Foreskin keratinocyte (primary cell): ENCODE measurements at places on chromosomes 7 and 10. TPM values are rescaled to one million over a fixed set of nuclear protein-coding genes. Genes with fewer than 3 reads are reported as not detected.

DNA sequence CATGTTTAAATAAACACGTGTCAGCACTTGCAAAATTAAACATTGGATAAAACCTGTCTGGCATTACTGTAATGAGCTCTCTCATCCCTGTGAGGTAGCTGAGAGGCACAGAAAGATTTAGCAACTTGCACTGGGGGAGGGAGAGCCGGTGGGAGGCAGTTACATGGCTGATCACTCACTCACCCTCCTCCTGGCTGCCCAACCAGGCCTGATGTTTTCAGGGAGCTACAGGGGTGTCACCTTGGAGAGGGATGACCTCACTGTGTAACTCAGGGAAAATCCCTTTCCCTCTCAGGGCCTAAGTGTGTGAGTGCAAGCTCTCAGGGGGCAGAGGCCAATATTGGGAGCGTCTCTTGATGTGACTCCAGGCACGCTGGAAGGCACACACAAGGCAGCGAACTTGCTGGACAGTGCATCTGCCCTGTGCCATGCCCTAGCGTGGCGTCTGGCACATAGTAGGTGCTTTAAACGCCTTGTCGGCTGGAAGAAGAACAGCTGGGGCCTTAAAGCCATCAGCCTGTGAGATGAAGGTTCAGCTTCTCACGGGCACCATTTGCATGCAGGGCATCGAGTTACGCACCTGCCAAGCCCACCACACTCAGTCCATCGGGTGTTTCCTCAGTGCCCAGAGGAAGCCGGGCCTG lies 51.1 kb downstream of the ELFN1 start:
- DNase-seq, result peak; percentile 79

GRCh38 chr10:90977162-90977854 lies 56.4 kb upstream of the ANKRD1 start:
- no peak for DNase-seq

GRCh38 chr7:471191-471865 lies 48.3 kb downstream of the PDGFA start:
- DNase-seq, result no peak

DNA sequence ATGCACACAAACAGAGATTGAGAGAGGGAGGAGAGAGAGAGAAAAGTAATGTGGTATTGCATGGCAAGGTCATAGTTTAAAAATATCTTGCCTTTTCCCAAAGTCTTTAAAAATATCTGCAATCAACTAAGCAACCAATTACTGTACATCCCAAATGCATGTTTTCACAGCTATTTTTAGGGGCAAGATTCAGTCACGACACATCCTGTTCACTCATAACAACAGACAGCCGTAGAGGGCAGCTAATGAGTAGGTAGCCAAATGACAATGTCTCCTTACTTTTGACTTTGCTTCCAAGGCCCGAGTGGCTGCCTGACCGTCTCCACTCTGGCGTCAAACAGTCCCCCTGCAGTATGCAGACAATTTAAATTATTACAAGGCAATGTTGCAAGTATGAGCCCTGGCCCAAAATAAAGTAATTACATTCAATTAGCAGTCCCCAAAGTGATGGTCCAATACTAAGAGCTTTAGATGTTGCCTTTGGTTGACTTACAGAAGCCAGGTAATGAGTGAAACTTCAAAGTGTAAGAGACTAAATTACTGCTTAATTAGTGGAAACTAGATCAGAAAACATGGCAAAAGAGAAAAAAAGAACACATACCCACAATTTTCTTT lies 162.9 kb downstream of the MBL2 start:
- no peak for DNase-seq

DNA sequence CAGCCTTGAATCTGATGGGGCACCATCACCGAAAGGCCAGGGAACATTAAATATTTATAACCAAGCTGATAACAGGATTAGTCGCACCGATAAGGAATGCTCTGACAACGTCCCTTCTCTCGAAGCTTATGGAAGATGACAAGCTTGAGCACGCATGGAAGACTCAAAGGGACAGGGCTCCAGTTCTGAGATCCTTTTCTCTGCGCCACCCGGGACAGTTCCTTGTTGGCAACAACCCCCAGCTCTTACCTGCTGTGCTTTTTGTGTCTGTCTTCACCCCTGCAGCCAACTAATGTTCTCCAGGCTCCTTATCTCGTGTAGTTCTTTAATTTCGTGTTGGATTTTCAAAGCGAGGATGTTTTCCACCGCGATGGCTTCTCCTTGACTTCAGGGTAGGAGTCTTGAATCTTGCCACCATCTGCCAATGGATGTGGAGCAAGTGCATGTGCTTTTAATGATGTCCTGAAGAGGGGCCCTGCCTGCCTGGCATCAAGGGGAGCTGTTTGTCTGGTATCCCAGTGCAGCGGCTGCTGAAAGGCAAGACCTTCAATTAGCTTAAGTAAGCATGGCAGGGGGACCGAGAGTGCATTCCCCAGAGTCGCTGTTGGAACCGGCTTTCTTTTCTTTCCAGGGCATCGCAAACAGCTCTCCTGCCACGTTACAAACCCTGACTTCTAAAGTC lies 354 bp upstream of the FERD3L start:
- DNase-seq, result no peak

DNA sequence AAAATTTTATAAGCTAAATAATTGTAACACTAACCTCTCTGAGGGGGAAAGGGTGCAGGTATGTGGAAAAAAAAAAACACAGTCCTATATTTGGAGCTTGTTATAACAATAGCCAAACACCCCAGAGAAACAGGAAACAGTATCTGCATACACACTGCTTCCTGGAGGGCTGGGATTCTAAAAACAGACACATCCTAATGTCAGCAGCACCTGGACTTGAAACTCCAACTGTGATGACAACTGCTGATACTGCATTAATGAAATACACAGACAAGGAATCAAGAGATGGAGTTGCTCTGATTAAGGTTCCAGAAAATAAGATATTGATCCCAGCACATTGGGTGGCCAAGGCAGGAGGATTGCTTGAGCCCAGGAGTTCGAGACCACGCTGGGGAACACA lies 9.3 kb downstream of the DAGLB start:
- DNase-seq, result no peak

GRCh38 chr10:6701289-6701688 lies 121.2 kb upstream of the PRKCQ start:
- DNase-seq, result no peak

NUTM2D gene
- 2.5 and 2.9 TPM in 2 replicates for total RNA-seq

DNA sequence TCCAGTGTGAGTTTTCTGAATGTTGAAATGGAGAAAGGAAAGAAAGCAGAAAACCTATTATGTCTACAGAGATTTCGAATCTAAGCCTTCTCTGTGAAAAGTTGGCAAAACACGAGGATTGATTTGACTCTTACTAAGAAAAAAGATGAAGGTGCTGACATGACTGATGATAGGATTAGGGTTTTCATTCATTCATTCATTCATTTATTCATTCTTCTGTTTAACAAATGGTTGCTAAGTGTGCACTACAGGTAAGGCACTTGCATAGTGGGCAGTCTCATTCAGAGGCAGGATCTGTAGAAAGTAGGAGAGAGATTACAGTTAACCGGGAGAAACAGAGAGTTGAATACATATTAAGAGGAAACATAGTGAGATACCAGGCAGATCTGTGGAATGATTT lies 137.1 kb downstream of the ZNF365 start:
- DNase-seq, result no peak

LIPK gene
- not detected in 2 replicates for total RNA-seq

DNA sequence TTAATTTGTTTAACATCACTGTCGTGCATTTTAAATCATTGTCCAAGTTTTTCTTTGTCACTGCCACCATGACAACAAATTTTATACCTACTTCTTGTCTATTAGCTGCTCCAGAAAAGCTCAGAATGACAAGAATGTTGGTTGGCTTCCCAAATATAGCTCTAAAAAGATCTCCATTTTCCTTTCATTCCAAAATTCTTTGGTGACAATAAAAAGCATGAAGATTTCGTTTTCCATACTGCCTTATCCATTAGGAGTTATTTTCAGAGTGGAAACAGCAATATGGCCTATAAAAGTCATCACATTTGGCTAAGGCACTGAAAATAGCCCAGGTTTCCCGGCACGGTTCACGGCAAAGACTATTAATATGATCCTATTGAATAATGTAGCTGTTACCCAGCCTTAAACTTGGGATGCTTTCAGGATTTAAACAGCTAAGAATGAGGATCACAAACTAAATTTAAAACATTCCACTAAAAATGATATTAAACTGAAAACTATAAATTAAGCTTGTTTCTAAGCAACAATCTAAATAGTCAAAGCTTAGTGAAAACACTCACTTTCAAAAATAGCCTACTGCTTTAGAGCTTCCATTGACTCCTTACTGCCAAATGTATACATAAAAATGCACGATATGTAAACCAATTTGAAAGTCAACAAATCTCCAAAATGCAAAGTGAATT lies 2.7 kb downstream of the CTTNBP2 start:
- DNase-seq, result no peak

CD36 gene
- 0.20 TPM in 1 of 2 replicates, not detected in the other for total RNA-seq

SH2D4B gene
- total RNA-seq, result not detected in 2 replicates

DNA sequence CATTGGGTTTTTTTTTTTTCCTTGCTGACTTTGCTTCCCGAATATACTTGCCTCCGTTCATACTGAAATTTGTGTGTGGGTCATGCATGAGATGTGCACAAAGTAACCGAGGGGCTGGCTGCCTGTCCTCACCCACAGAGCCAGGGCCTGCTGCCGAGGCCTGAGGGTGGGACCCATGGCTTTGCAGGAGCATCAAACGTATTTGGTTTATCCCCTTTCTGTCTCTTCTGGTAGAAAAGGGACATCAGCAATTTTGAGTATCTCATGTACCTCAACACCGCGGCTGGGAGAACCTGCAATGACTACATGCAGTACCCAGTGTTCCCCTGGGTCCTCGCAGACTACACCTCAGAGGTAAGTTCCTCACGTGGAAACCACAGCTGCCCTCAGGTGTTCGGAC lies 3.5 kb upstream of the LRRC18 start:
- DNase-seq, result no peak

GRCh38 chr7:100171087-100171681 lies 2.8 kb upstream of the GAL3ST4 start:
- no peak for DNase-seq

DNA sequence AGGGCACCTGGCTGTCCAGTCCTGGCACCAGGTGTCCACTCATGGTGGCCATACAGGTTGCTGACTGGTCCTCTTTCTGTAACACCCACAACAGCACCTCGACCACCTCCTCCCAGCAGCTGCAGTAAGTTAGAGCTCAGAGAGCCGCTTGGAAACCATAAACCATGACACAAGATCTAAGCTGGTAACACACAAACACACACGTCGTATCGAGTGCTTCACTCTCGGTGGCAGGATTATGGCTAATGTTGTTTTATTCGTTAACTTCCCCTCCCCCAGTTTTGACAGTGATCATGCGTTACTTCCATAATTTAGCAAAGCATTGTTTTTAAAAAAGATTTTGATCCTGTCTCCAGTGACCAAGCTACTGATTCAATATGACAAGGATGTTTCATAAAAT lies 59.7 kb downstream of the CAMK2B start:
- no peak for DNase-seq

DNA sequence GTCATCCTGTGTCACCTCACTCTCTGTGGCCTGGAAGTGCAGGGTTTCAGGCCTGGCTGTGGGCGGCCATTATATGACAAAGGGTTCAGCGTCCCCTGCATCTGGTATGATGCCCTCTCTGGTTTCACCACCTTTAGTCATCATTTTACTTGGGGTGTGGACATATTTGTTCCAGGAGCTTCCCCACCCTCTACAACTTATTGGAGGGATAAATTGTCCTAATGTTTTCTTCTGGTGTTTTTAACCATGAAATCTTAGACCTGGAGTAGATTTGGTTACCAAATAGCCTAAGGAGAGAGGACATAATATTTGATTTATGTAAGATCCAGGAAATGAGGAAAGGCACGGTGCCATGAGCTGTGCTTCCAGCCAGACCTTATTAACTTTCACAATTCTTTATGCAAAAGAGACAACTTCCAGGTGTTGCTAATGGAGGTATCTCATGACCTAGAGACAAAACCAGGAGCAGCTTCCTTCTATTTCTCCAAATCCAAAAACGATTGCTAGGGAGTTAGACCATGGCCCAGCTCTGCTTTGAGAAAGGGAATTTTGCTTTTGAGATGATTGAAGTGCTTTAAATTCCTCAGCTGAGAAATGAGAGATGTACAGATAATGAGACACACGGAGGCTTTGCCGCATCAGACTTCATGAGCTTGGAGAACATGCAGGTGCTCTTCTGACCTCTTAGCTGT lies 20.9 kb downstream of the WBP1L start:
- no peak for DNase-seq

DNA sequence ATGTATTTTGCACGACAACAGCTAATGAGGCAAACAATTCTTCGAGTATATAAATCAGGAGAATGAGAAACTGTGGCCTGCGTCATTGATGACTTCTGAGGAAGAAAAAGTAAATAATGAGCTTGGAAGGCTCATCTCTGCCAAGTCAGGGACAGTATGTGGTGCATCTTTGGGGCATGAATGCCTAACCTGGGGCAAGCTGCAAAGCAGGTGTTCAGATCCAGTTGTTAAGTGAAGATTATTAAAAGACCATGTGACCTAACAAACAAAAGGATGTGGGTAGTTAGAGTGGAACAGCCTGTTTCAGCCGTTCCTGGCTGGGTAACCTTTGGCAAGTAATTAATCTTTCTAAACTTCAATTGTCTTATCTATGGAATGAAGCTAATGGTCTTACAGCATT lies 93.0 kb downstream of the LYZL2 start:
- no peak for DNase-seq

GRCh38 chr7:69169386-69169785 lies 428.9 kb upstream of the AUTS2 start:
- no peak for DNase-seq

KLF14 gene
- not detected in 2 replicates for total RNA-seq

- DNase-seq, result no peak
Measured at GRCh38 chr7:81036057-81036456, 117.2 kb upstream of the SEMA3C start.

- peak; percentile 46 for DNase-seq
Measured at GRCh38 chr10:110279407-110279986, 25.2 kb downstream of the SMNDC1 start.

NEURL1 gene
- total RNA-seq, result 0.18 and 0.24 TPM in 2 replicates

RBP4 gene
- total RNA-seq, result not detected in 2 replicates
